ENCODE measurements at places on chromosomes 6 and 20.

DNA sequence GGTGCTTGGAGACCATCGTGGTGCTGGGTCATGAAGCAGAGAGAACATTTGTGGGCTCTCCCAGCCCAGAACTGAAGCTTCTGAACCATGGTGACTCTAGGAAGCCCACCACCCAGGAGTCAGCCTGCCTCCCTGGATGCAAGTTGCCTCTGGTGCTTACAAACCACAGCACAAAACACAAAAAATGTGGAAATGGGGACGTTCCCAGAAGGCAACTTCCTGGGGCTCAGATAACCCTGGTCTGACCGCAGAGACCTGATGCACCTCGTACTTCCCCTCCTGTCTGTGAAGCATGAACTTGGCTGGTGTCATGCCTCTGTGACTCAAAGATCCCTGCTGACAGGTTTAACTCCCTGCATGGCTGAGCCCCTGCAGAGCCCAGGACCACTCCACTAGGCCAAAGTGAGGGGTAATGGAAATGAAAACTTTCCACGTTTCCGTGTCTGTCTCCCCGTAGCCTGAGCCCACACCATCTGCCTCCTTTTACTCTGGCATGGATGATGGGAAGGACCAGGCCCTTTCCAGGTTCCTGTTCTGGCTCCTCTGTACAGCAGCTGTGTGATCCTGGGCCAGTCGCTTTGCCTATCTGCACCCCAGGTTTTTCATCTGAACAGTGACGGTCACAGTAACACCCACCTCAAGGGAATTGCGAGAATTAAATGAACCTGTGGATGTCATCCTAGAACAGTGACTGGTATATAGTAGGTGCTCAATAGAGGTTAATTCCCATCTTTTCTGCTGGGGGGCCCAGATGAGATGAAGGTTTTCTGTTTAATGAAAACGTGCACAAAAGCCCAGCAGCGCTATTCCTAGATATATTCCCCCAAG lies 57.7 kb downstream of the PPP1R16B start:
- no peak for DNase-seq

GRCh38 chr20:51531141-51531710 lies 11.3 kb downstream of the NFATC2 start:
- peak; percentile 68 for DNase-seq

DNA sequence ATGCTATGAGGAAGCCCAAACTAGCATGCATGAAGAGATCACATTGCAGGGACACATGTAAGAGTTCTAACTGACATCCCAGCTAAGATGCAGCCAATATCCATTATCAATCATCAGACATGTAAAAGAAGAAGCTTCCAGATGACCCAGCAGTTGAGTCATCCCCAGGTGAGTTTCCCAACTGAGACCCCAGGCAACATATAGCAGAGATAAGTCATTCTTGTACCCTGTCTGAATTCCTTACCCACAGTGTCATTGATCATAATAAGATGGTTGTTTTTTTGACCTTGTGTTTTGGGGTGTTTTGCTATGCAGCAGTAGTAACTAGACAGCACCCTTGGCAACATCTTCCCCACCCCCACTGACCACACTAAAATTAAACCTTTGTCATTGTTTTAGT lies 18.9 kb downstream of the SIRPD start:
- no peak for DNase-seq

- no peak for DNase-seq
These were observed 598.4 kb upstream of the MARCKS start for GRCh38 chr6:113258771-113259170.

DNA sequence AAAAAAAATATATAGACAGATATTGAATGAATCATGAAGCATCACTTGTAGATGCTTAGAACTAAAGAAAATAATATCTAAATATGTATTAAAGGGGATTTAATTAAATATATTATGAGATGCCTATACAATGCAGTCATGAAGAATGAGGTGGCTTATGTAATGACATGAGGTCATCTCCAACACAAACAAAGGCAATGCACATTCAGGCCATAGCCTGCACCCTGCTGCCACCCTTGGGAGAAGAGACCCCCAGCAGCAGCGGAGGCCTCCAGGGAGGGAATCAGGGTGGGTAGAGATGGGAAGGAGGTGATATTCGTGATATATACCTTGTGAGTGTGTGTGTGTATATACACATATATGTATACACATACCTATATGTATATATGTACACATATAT lies 26.4 kb upstream of the SSTR4 start:
- DNase-seq, result no peak

GRCh38 chr6:55474382-55474781 lies 104.6 kb downstream of the HMGCLL1 start:
- DNase-seq, result no peak

DNA sequence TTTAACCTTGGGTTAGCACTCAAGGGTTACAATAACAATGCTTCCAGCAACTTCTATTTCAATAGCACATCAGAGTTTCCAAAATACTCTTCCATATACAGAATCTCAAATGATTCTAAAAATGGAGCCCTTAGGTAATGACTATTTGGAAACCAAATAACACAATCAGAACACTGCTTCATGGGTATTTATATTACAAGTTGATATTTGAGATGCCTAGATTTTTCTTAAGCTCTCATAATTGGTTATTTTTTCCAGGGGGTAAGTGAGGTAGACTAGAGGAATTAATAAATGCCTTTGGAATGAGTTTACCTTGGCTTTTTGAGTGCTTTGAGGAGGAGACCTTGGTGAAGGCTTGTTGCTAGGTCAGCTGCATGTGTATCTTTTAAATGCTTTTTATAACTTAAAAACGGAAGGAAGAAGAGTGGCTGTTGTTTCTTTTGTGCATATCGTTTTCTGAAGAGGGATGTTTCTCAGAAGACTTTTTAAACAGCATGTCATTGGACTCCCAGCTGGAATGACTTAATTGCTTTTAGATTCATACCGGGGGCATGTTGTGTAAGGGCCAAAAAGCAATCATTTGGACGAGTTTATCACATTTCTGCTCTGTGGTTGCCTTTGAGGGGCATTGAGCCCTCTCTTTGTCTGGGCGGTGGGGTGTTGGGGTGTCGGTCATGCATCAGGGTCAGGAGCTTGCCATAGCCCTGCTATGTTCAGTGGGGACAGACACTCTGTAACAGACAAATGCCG lies 186.0 kb downstream of the DTNBP1 start:
- no peak for DNase-seq

- DNase-seq, result no peak
These were observed 180.5 kb downstream of the JARID2 start for GRCh38 chr6:15426395-15426794.

- DNase-seq, result no peak
These were observed 411.7 kb downstream of the C6orf118 start for GRCh38 chr6:164897523-164898235.

GRCh38 chr6:73508776-73509175 lies 12.1 kb downstream of the EEF1A1 start:
- no peak for DNase-seq

- no peak for DNase-seq
These were observed 17.8 kb upstream of the RFX6 start for GRCh38 chr6:116859264-116859663.

GRCh38 chr6:158817728-158818580 lies 1.2 kb downstream of the EZR start:
- DNase-seq, result peak; percentile 77

- DNase-seq, result no peak
These were observed 695 bp downstream of the ARHGAP18 start for GRCh38 chr6:129709196-129709768.

DNA sequence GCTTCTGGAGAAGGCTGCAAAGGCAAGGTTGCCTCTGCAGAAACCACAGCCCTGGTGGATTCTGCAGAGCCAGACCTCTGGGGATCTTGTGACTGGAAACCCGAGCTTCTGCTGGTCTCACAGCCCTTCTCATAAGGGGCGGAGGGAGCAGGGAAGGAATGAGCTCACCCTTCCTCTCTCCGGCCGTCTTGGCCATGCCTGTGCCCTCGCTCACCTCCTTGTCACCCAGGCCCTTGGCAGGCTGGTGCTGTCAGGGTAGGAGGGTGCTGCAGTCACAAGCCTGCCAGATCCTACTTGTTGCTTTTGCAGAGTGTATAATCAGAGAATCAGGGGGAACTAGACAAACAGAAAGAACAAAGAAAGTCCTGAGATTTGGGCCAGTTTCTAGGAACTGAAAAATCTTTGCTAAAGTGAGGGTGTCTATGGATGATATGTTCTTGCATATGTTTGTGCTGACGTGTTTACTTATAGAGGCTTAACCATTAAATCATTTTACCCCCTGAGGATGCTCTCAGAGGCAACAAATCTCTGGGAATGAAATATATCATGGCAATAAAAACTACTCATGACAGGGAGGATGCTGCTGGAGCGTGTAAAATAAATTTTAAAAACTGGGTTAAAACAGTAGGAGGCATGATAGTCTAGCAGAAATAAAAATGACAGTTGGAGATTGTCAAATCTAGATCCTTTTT lies 244.9 kb upstream of the SOX4 start:
- no peak for DNase-seq

GRCh38 chr6:19270616-19271015 lies 566.6 kb upstream of the ID4 start:
- no peak for DNase-seq

DNA sequence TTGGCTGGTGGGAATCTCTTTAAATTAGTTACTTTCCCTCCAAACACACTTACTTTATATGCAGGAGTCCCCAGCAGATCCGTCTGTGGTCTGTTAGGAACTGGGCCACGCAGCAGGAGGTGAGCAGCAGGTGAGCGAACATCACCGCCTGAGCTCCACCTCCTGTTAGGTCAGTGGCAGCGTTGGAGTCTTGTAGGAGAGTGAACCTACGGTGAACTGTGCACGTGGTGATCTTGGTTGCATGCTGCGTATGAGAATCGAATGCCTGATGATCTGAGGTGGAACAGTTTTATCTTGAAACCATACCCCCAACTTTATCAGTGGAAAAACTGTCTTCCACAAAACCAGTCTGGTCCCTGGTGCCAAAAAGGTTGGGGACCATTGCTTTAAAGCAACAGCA lies 5.0 kb downstream of the SERPINB6 start:
- DNase-seq, result no peak

DNA sequence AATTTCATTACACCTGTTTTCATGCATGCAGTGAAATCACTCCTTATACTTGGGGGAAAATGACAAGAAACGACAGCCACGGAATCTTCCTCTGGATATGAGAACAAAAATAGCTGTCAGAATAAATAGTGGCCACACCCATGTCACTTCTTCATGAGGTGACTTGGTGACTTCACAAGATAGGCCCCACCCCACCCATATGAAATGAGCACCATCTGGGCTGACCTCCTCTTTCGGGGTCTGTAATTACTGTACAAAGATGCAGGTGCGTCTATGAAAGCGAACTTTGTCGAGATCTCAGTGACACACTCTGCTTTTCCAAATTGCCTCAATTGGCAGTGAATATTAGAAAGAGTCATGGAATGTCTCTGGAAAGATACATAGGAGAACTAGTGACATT lies 184.2 kb upstream of the CCN2 start:
- DNase-seq, result no peak

GRCh38 chr6:122709922-122710512 lies 69.5 kb upstream of the FABP7 start:
- no peak for DNase-seq

DNA sequence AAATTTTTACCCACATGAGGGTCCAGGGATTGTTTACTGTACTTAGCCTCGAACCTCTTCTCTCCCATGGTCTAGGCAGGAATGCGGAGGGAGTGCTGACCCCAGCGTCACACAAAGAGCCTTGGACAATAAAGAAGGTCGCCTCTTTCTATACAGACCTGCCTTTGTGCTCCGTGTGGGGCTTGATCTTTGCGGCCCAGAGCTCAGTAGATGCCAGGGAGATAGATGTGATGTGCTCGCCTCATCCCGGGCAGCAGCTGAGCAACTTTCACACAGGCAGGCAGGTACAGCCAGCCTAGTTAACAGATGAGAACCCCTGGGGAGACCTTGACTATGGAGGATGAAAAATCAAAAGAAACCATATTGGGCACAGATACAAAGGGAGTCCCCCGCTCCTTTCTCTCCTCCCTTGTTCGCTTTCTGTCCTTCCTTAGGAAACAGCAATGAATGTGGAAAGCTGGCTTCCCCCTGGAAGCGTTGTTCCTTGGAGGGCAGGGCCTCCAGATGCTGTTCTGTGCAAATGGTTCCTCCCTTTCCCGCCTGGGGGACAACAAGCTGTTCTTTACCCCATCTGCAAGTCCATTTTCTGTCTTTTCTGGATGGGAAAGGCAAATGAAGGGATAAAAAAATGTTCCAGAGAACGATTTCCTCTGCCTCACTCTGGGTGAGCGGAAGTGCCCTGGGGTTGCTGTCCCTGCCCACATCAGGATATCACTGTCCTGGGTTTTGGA lies 128.3 kb downstream of the OLIG3 start:
- peak; percentile 11 for DNase-seq

DNA sequence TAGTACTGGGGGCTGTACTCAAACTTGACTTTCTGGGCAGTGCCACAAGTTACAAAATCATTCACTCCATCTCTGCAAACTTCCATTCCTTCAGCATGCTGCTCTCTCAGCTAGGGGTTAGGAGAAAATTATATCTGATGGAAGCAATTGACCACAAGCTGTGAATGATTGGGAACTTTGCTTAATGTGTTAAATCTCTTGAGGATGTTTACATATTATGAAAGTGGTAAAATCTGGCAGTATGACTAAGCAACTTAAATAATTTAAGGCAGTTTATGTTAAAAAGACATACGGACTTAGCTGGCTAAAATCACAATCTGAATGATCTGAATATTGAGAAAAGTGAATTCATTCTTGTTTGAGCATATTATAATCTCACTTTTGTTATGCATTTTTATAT lies 415.0 kb downstream of the PHF3 start:
- DNase-seq, result no peak

DNA sequence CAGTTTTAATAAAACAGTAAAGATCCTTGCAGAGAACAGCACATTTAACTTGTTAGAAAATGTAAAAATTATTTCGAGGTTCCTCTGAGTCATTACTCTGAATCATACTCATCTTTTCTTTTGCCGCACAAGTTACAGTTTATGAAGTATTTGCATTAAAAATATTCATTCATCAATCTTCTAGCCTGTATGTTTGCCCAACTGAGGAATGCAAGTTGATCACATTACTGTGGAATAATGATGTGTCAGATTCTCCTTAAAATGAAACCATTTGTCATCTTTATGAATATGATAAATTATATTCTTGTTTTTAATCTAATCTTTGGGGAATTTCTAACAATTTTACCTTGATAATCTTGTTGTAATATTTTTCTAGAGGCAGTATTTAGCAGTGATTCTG lies 340.4 kb upstream of the OPRM1 start:
- DNase-seq, result no peak

GRCh38 chr20:36501367-36502006 lies 39.8 kb upstream of the MYL9 start:
- DNase-seq, result no peak

- no peak for DNase-seq
These were observed 48.1 kb downstream of the SRC start for GRCh38 chr20:37393863-37394542.

- no peak for DNase-seq
These were observed 42.9 kb upstream of the MAP7 start for GRCh38 chr6:136592930-136593673.

- DNase-seq, result peak; percentile 41
These were observed 79.1 kb downstream of the ELOVL4 start for GRCh38 chr6:79868098-79868722.

- DNase-seq, result no peak
These were observed 155.6 kb downstream of the ZFP64 start for GRCh38 chr20:52035977-52036376.
